ENCODE measurements at places on chromosomes 7 and 10. TPM values are rescaled to one million over a fixed set of nuclear protein-coding genes. Genes with fewer than 3 reads are reported as not detected.

SPDYE2 gene
- total RNA-seq = not detected

GTF2IRD1 gene
- 3.9 TPM for total RNA-seq

CTBP2 gene
- 44.4 TPM for total RNA-seq

KIAA1217 gene
- total RNA-seq = 45.8 TPM

SYNPO2L gene
- not detected for total RNA-seq

PRTFDC1 gene
- 1.4 TPM for total RNA-seq

BCAP29 gene
- total RNA-seq = 95.8 TPM

MSMB gene
- not detected for total RNA-seq

GHRHR gene
- not detected for total RNA-seq

Measured in omental fat pad (tissue), 4 donors.